Upper lobe of right lung (tissue), 1 donor: ENCODE measurements at places on chromosomes 2 and 18. TPM values are rescaled to one million over a fixed set of nuclear protein-coding genes. Genes with fewer than 3 reads are reported as not detected.

The SRBD1 gene
- 19.2 TPM for total RNA-seq

The UGT1A5 gene
- not detected for total RNA-seq

The RAB6C gene
- total RNA-seq = not detected

The NPAS2 gene
- 11.4 TPM for total RNA-seq

The ALLC gene
- not detected for total RNA-seq

The DDX1 gene
- total RNA-seq = 68.6 TPM

GRCh38 chr2:103921161-103921560 lies 932.8 kb upstream of the POU3F3 start:
- no peaks in the 10 kb centered on the region for H3K4me1 ChIP-seq
- no peak overlapping the region for H3K27ac ChIP-seq
- no peaks in the 10 kb centered on the region for H3K36me3 ChIP-seq
- no peaks in the 10 kb centered on the region for H3K27me3 ChIP-seq
- no peak for DNase-seq

DNA sequence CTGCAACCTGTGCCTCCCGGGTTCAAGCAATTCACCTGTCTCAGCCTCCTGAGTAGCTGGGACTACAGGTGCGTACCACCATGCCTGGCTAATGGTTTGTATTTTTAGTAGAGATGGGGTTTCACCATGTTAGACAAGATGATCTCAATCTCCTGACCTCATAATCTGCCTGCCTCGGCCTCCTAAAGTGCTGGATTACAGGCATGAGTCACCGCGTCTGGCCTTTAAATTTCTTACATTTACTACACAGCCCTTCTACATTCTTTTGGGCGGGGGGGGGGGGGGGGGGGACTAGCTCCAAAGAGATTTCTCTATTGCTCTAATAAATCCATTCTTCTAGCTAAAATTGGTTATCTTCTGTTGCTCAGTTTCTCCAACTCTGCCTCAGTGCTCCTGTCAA lies 964.9 kb upstream of the ACVR2A start:
- no peak overlapping the region for H3K27ac ChIP-seq
- H3K4me1 ChIP-seq = no peaks in the 10 kb centered on the region
- H3K4me3 ChIP-seq = no peak overlapping the region
- DNase-seq = no peak
- no peaks in the 10 kb centered on the region for H3K36me3 ChIP-seq
- H3K27me3 ChIP-seq = no peaks in the 10 kb centered on the region

GRCh38 chr2:167929484-167929883 lies 317.9 kb downstream of the STK39 start:
- no peak overlapping the region for H3K27ac ChIP-seq
- H3K4me1 ChIP-seq = no peaks in the 10 kb centered on the region
- no peaks in the 10 kb centered on the region for H3K27me3 ChIP-seq

- DNase-seq = no peak
- no peaks in the 10 kb centered on the region for H3K4me1 ChIP-seq
- no peaks in the 10 kb centered on the region for H3K36me3 ChIP-seq
- H3K27ac ChIP-seq = no peak overlapping the region
- H3K4me3 ChIP-seq = no peak overlapping the region
These were observed 55.1 kb upstream of the ZNF397 start for GRCh38 chr18:35185771-35186170.

DNA sequence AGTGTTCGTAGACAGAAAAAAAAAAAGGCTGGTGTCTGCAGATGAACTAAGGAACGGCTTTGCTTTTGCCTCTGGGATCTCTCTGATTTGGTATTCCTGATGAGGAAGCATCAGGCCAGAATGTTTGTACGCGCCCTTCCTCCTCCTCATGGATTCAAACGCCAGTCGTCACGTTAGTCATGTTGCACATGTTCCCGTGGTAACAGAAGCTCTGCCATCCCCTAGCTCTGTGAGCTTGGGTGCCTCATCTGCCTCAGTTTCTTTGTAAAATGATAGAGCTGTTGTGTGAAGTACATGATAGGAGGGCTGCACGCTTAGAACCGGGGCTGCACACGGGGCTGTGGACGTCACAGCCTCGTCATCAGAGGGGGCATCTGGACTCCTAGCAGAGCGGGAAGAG lies 47.0 kb downstream of the TSHZ1 start:
- no peaks in the 10 kb centered on the region for H3K36me3 ChIP-seq
- no peak overlapping the region for H3K4me3 ChIP-seq

GRCh38 chr2:10504370-10504993 lies 56.4 kb upstream of the ODC1 start:
- no peak overlapping the region for H3K27ac ChIP-seq
- no peak overlapping the region for H3K4me3 ChIP-seq
- H3K4me1 ChIP-seq = peaks cover 6% of the 10 kb centered on the region
- H3K36me3 ChIP-seq = no peaks in the 10 kb centered on the region

GRCh38 chr2:177812713-177813396 lies 259.7 kb downstream of the PDE11A start:
- H3K27ac ChIP-seq = no peak overlapping the region
- H3K4me3 ChIP-seq = no peak overlapping the region
- no peaks in the 10 kb centered on the region for H3K4me1 ChIP-seq

DNA sequence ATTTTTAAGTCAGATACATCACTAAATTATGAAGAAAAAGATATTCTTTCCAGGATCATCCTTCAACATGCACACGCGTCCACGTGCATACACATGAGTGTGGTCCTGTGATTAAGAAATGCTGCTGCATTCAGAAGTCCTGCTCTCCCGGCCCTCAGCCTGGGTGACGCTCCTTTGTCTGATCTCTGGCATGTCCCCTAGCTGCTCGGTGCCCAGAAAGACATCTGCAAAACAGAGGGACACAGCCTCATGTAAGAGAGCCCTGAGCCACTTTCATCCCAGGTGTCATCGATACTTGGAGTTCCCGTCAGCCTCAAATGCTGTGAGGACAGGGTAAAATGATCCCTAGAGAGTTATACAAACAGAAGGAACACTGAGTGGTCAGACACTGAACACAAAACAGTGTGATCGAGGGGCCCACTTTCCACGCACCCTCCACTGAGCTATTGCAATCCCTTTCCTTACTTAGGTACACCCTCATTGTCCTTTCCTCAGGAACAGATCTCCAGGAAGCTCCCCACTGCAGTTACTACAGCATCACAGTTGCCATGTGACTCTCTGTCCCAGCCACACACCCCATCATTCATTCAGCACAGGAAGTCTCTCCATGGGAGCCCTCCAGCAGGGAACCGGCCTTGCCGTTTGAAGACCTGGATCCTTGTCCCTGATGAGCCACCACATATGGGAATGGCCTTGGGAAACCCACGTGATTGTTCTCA lies 32.1 kb downstream of the CRACDL start:
- no peak overlapping the region for H3K4me3 ChIP-seq
- peaks cover 9% of the 10 kb centered on the region for H3K4me1 ChIP-seq
- H3K36me3 ChIP-seq = no peaks in the 10 kb centered on the region
- peak; percentile 26 for DNase-seq

GRCh38 chr2:134845719-134846118 lies 7.3 kb downstream of the ACMSD start:
- DNase-seq = no peak
- H3K36me3 ChIP-seq = no peaks in the 10 kb centered on the region
- no peaks in the 10 kb centered on the region for H3K4me1 ChIP-seq
- no peak overlapping the region for H3K27ac ChIP-seq
- H3K27me3 ChIP-seq = no peaks in the 10 kb centered on the region

- H3K27me3 ChIP-seq = no peaks in the 10 kb centered on the region
- H3K4me1 ChIP-seq = peaks cover 18% of the 10 kb centered on the region
- H3K36me3 ChIP-seq = no peaks in the 10 kb centered on the region
- no peak for DNase-seq
These were observed 74.5 kb downstream of the ACTR3 start for GRCh38 chr2:113964436-113964835.

DNA sequence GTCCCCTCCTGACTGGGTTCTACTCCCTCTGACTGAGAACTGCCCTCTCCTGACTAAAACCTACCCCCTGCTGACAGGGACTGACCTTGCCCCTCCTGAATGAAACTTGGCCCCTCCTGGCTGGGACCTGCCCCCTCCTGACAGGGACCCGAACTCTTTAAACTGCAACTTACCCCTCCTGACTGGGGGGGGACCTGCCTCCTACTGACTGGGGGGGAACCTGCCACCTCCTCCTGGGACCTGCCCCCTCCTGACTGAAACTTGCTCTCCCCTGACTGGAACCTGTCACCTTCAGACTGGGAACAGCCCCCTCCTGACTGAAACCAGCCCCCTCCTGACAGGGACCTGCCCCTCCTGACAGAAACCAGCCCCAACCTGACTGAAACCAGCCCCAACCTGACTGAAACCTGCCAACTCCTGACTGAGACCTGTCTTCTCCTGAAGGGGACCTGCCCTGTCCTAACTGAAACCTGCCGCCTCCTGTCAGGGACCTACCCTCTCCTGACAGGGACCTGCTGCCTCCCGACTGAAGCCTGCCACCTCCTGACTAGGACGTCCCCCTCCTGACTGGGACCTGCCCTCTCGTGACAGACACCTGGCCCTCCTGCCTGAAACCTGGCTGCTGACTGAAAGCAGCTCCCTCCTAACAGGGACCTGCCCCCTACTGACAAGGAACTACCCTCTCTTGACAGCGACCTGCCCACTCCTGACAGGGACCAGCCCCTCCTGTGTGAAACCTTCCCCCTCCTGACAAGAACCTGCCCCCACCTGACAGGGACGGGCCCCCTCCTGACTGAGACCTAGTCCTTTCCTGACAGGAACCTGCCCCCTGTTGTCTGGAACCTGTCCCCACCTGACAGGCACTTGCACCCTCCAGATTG lies 87.1 kb downstream of the PXDN start:
- peaks cover 37% of the 10 kb centered on the region for H3K36me3 ChIP-seq
- no peak overlapping the region for H3K4me3 ChIP-seq
- H3K4me1 ChIP-seq = peaks cover 20% of the 10 kb centered on the region
- no peak overlapping the region for H3K27ac ChIP-seq
- DNase-seq = no peak
